Left colon (tissue), 2 donors: ENCODE measurements at places on chromosomes 4 and X.
A peak's percentile ranks its signal among the peaks of the same experiment; 100 is the strongest.

DNA sequence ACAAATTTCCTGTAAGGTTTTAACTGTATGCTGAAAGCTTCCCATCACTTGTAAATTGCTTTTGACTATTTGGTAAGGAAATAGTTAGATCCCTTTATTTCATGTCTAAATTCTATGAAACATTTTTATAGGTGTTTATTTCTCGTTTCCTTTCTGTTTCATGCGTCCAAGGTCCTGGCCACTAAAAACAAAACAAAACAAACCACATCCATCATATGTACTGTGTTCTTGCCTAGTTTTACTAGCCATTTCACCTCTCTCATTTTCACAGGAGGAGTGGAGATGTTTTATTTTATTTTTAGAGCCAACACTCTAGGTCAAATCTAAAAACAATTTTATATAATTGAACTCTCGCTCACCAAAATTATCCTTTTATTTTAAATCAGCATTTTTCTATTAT is 375.2 kb upstream of the CTSO start:
- DNase-seq, result no peak

DNA sequence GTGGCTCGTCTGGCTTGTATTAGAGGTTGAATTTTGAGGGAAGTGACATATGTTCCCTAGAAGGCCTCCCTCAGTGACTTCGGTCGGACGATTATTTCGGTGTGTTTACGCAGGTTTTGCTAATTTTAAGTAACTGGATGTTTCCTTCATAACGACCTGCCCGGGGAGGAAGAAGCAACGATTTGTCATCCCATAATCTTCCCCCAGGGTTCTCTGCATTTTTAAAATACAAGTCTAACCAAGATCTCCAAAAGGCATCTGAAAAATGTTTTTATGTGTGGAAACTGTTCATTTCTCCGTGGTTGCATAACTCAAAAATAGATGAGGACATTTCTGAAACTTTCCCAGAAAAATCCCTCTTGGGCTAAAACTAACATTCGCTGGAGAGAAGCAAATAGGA is 195.4 kb downstream of the SHOX start:
- no peak for DNase-seq

GRCh38 chrX:683576-683975 is 53.0 kb downstream of the SHOX start:
- no peak for DNase-seq

GRCh38 chr4:17324386-17324830 is 187.5 kb downstream of the QDPR start:
- DNase-seq, result no peak

DNA sequence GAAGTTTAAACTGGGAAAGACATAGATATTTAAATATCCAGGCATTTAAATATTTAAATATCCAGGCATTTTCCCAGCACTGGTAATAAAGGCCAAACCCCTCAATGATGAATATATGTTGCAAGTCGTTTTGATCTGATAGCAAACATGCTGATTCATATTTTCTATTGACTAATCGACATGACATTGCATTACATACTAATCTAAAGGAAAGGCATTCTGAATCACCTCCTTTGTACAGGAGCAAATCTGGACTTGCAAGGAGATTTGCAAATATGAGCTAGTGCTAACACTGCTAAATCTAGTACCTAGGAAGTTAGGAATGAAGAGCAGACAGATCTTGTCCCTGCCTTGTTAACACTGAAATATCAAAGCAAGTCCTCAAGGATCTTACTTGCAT is 207.3 kb downstream of the SLC7A11 start:
- no peak for DNase-seq

DNA sequence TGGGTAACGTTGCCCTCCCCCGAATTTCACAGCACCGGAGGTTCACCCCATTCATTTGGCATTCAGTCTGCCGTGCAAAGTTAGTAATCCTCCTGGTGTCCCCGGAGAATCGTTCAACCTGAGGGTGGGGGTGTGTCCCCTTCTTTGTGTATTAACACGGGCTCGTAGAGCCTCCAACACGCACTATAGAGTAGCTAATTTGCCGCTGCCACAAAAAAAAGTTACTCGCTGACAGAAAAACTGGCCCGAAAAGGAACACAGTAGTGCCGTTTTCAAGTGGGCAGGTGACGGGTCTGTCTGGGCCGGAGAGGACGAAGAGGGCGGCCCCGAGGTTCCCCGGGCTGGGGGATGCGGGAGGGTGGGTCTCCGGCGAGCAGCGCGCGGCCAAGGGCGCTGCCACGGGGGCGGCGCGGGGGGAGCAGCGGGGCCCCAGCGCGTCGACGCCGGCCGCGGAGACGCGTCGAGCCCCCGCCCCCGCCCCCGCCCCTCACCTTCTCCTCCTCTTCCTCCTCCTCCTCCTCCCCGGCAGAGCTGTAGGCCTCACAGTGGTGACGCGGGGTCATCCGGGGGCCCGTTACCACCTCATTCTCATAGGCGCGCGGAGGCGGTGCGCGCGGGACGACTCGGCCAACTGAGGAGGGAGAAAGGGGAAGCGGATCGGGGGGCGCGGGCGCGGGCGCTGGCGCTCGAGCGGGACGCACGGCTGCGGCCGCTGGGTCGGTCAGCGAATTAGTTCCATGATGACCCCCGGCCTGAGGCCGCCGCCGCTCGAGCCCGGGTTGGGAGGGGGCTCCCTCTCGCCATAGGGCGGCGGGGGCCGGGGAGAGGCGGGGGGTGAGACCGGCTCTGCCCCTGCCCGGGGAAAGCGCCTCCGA is 571 bp downstream of the CCNI start:
- DNase-seq, result peak; percentile 76

DNA sequence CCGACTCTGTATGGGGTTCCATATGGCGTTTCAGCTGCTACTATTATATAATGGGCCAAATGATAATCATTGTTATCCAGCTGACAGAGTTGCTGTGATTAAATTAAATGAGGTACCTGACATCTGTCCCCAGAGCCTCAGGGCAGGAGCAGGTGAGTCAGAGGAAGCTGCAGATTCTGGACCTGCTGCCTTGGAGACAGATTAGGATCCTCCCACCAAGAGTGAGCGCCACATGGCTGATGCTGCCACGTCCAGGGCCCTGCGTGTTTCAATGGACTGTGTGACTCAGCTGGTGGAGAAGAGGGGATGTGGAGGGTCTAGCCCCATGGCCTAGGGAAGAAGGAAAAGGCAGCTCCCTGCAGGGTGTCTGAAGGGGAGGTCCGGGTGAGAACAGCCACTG is 28.3 kb upstream of the UXT start:
- no peak for DNase-seq

DNA sequence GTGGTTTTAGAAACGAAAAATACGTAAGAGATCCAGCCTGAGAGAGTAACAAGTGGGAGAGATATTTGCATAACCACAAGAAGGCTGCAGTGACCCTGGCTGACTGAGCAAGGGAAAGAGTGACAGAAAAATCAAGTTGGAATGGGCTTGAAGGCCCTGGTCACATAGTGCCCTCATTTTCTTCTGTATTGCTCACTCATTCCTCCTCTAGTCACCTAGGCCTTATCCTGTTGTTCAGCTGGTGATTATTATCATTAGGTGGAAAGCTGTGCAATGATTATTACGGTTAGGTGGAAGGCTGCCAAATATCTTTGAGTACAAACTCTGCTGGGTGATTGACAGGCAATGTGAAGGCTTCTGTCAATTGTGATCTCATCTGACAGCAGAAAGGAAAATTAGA is 2384.1 kb downstream of the PCDH7 start:
- DNase-seq, result no peak

DNA sequence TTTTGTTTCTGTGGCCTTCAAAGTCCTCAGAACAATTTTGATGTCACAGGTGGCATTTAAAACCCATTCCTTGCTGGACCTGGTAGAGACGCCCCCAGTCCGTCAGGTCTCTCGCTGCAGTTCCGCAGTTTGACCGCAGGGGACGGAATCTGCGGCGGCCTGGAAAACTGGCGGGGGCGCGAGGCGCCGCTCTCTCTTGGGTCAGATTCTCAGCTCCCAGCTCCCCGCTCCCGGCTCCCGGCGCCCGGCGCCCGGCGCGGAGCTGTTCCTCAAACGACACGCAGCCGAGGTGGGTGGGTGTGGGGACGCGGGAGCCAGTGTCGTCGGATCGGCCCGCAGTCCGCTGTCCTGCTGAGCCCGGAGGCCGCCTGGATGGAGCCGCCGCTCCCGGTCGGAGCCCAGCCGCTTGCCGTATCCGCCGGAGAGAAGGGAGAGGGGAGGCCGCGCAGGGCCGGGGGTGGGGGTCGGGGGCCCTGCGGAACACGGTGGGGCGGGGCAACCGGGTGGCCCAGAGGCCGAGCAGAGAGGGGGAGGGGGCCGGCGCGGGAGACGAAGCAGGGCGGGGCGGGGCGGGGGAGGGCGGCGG is at the start of gene OCRL:
OCRL (plus strand) TSS at position 192 of the 586 bp plus-strand sequence; CDS start at position 373, 181 bp downstream.
- peak; percentile 72 for DNase-seq

GRCh38 chr4:90875791-90876190 is 748.6 kb downstream of the CCSER1 start:
- DNase-seq, result no peak

DNA sequence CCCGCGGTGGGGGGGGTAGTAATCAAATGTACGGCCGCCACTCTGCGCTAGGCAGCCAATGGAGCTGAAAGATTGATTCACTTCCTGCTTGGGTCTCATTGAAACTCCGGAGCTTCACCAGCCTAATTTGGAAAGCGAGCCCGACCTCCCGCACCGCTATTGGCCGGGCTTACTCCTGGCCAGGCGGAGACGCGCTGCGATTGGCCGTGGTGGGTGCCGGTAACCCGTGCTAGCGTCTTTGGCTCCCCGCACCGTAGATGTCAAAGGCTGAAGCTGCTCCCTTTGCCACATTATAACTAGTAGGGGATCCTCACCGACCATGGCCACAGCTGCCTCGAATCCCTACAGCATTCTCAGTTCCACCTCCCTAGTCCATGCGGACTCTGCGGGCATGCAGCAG is at the start of gene POU3F4:
POU3F4 (plus strand) TSS at position 285 of the 400 bp plus-strand sequence; CDS start at position 320, 35 bp downstream.
- DNase-seq, result peak; percentile 31

GRCh38 chrX:39484159-39485068 is 613.3 kb downstream of the BCOR start:
- DNase-seq, result no peak

DNA sequence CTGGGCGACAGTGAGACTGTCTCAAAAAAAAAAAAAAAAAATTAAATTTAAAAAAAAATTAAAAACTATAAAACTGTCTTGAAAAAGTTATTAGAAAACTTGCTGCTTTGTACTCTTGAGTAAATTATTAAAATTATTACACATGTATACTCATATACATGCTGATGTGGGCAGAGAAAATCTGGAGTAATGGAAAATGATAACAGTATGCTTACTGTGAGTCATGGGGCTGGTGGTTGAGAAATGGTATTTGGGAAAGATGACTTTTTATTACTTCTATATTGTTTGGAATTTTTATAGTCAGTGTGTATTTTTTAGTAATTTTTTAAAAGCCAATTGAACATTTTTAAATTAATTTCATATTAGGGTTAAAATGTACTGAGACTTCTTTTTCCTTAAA is 7.5 kb downstream of the YY2 start:
- DNase-seq, result no peak
